ENCODE measurements at places on chromosomes 16 and 17. TPM values are rescaled to one million over a fixed set of nuclear protein-coding genes. Genes with fewer than 3 reads are reported as not detected.

KRTAP4-11 gene
- total RNA-seq, result not detected

POLR3E gene
- total RNA-seq, result 92.3 TPM

SLC47A1 gene
- 0.11 TPM for total RNA-seq

CTF1 gene
- 0.62 TPM for total RNA-seq

CNGB1 gene
- total RNA-seq, result not detected

GNGT2 gene
- total RNA-seq, result 8.1 TPM

TBC1D3 gene
- total RNA-seq, result 4.2 TPM

DNA sequence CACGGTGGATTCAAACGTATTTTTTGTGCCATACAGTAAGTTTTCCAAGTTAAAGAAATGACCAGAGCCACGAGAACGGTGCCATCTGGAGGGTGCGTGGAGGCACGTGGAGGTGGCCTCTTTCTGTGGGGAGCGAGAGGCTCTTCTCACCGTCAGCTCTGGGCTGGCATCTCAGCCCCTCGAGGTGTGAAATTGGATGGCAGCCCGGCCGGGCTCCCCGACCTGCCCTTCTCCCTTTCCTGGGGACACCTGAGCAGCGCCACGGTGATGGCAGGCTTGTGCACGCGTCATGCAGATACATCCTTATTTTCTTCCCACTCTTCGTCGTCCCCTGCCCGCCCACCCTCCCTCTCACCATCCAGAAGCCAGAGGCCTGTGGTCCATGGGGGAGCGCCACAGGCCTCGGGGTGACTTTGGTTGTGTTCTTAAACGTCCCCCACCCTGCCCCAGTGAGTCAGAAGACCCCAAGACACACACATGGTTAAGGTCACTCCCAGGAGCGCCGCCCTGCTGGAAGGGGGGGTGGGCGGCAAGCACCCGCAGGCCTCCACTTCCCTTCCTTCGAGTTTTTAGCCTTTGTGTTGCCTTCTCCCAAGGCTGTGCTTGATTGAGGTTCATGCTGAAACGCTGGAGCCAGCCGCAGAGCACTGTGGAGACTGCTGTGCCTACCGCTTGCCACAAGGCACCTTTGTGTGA, 109.4 kb downstream of the BANP start:
- peaks cover 56% of the 10 kb centered on the region for H3K36me3 ChIP-seq
- H3K4me3 ChIP-seq, result no peak overlapping the region
- no peak for DNase-seq
- H3K4me1 ChIP-seq, result no peaks in the 10 kb centered on the region

DNA sequence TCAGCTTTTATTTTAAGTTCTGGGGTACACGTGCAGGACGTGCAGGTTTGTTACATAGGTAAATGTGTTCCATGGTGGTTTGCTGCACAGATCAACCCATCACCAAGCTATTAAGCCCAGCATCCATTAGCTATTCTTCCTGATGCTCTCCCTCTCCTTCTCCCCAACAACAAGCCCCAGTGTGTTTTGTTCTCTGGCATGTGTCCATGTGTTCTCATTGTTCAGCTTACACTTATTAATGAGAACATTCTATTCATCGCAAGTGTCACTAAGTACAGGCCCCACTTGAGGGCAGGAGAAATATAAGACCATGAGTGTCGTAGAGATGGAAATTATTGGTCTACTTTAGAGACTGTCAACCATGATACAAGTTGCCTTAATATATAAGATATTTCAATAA, 615.1 kb downstream of the CDH8 start:
- no peaks in the 10 kb centered on the region for H3K4me1 ChIP-seq
- no peak overlapping the region for H3K4me3 ChIP-seq
- no peak overlapping the region for H3K27ac ChIP-seq
- no peaks in the 10 kb centered on the region for H3K36me3 ChIP-seq
- no peak for DNase-seq

GRCh38 chr17:20992987-20993862, 49.6 kb downstream of the USP22 start:
- H3K4me3 ChIP-seq, result no peak overlapping the region
- H3K36me3 ChIP-seq, result no peaks in the 10 kb centered on the region
- H3K27ac ChIP-seq, result no peak overlapping the region
- no peaks in the 10 kb centered on the region for H3K27me3 ChIP-seq
- DNase-seq, result peak; percentile 50

DNA sequence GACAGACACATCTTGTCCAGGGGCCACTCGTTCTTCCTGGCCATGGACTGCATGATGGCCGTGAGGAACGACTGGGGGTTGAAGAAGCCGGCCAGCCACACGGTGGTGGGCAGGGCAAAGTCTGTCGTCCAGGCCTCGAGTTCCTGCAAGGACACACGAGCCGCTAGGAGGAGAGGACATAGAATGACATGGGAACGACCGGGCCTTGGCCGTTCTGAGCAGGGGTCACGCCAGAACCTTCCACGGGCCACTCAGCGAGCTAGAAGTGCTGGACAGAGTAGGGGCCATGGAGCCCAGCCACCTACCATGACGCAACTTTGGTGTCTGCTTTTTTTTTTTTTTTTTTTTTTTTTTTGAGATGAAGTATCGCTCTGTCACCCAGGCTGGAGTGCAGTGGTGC, 47.0 kb downstream of the PGS1 start:
- H3K27me3 ChIP-seq, result no peaks in the 10 kb centered on the region
- H3K36me3 ChIP-seq, result peaks cover 83% of the 10 kb centered on the region
- no peak overlapping the region for H3K4me3 ChIP-seq
- H3K27ac ChIP-seq, result no peak overlapping the region
- no peak for DNase-seq

DNA sequence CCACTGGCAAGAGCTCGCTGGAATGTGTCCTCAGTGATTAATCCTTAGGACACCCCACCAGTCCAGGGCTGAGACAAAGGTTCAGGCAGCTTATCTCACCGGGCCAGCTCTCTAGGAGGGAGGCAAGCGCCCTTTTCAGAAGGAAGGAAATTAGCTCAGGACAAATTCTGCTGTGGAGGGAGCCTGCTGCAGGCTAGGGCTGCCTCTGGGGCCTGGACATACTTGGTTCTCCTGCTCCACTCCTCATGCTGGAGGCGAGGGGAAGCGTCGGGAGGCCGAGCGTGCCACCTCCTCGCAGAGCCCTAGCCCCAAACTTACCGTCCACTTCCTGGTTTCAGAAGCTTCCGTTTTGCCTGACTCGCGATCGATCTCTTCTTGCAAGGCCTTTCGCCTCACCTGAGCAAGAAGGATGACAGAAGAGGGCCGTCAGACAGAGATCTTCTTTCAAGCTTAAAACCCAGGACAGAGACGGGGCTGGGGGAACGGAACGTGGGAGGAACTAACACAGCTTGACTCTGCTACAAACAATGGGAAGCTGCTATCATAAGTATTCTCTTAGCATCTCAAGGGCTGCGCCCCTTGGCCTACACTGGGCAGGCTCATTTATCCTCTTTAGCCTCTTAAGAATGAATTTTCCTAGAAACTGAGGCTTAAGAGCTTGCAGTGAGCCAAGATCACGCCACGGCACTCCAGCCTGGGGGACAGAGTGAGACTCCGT, 7.7 kb downstream of the KNOP1 start:
- H3K27me3 ChIP-seq, result no peaks in the 10 kb centered on the region
- no peak overlapping the region for H3K4me3 ChIP-seq
- H3K27ac ChIP-seq, result no peak overlapping the region
- peaks cover 77% of the 10 kb centered on the region for H3K36me3 ChIP-seq
- no peak for DNase-seq
- peaks cover 4% of the 10 kb centered on the region for H3K4me1 ChIP-seq

- no peak for DNase-seq
- H3K27me3 ChIP-seq, result no peaks in the 10 kb centered on the region
- no peak overlapping the region for H3K27ac ChIP-seq
- H3K4me1 ChIP-seq, result no peaks in the 10 kb centered on the region
- H3K36me3 ChIP-seq, result no peaks in the 10 kb centered on the region
- no peak overlapping the region for H3K4me3 ChIP-seq
These were observed 975.3 kb upstream of the SOX9 start for GRCh38 chr17:71145486-71145885.

- H3K4me1 ChIP-seq, result no peaks in the 10 kb centered on the region
- no peaks in the 10 kb centered on the region for H3K36me3 ChIP-seq
- no peak overlapping the region for H3K4me3 ChIP-seq
- DNase-seq, result no peak
- no peak overlapping the region for H3K27ac ChIP-seq
These were observed 46.8 kb upstream of the DNAH9 start for GRCh38 chr17:11551442-11551841.

- peaks cover 28% of the 10 kb centered on the region for H3K4me1 ChIP-seq
- peaks cover 18% of the 10 kb centered on the region for H3K27me3 ChIP-seq
- H3K4me3 ChIP-seq, result no peak overlapping the region
- H3K27ac ChIP-seq, result no peak overlapping the region
These were observed 253.6 kb downstream of the C16orf95 start for GRCh38 chr16:87063543-87063942.

GRCh38 chr16:51898872-51899271, 648.1 kb downstream of the TOX3 start:
- no peaks in the 10 kb centered on the region for H3K27me3 ChIP-seq
- H3K27ac ChIP-seq, result no peak overlapping the region
- DNase-seq, result no peak
- no peaks in the 10 kb centered on the region for H3K4me1 ChIP-seq
- H3K4me3 ChIP-seq, result no peak overlapping the region

DNA sequence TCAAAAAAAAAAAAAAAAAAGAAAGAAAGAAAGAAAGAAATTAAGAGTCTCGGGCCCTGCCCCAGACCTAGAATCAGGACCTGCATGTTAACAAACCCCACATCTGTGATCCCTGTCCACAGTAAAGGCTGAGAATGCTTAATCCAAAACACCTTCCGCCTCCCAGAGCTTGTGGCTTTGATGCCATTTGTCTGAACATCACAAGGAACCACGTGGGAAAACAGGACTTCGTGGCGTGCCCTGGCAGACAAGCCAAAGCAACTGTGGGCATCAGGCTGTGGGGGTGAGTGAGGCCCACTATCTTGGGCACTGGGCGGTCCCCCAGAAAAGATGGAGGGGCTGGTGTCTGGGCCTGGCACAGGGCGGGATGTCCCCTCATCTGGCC, 173.4 kb upstream of the CIBAR2 start:
- H3K27me3 ChIP-seq, result peaks cover 1% of the 10 kb centered on the region
- no peak overlapping the region for H3K27ac ChIP-seq
- no peaks in the 10 kb centered on the region for H3K4me1 ChIP-seq
- no peaks in the 10 kb centered on the region for H3K36me3 ChIP-seq

DNA sequence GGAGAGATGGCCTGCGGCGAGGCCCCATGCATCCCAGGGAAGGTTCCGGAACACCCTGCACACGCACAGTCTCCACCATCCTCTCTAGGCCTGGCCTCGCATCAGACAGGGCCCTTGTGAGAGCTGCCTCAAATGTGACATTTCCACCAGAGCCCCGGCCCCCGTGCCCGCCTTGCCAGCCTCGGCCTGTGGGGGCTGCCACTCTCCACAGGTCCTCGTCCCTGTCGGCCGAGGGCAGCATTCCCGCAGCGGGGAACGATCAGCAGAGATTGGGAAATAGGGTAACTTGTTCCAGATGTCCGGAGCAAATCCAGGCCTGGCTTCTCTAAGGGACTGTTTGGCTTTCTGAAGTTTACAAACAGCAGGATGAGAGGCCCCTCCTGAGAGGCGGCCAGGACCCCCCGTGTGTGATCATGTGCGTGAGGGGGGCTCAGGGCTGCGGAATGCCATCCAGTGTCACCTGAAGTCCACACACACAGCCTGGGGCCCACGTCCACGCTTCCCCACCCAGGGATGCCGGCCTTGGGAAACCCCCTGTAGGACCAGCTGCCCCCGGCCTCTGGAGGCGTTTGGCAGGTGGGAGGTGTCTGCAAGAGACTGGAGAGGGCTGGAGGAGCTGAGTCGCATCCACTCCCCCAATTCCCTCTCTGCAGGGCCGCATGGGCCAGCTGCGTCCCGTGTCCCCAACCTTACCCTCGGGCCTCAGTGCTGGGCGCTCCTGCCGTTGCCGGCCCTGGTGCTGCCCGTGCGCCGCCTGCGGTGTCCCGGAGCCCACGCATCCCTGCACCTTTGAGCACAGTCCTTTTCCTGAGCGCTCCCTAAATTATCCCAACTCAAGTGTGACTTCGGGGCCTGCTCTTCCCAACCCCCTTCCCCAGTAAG, 70.4 kb downstream of the ZDHHC7 start:
- H3K4me3 ChIP-seq, result no peak overlapping the region
- H3K36me3 ChIP-seq, result no peaks in the 10 kb centered on the region
- H3K4me1 ChIP-seq, result no peaks in the 10 kb centered on the region
- no peak for DNase-seq

DNA sequence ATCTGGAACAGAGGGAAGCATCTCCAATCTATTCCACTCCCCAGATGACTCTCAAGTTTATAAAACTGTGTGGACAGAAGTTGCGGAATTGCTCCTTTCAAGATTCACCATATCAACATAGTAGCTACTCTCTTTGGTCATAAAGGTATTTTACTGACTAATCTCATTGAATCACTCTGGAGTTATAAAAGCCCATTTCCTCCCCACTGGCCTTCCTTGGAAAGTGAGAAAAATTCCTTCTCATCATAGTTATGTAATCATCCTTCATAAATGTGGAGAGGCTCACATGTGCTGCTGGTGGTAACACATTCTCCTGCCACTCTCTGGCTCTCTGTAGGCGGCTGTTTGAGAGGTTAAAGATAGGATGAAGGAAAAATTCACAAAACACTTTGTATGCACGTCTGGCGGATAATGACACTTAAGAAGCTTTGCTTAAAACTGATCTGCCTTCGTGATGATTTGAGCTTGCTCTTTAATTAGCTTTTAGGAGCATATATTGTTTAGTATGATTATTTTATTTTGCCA, 1034.0 kb upstream of the EEF2KMT start:
- no peaks in the 10 kb centered on the region for H3K36me3 ChIP-seq
- H3K27me3 ChIP-seq, result no peaks in the 10 kb centered on the region
- no peak for DNase-seq
- H3K4me3 ChIP-seq, result no peak overlapping the region
- H3K27ac ChIP-seq, result no peak overlapping the region

GRCh38 chr17:41975099-41976083, 8.8 kb downstream of the CNP start:
- no peak for DNase-seq
- H3K27ac ChIP-seq, result peak overlapping the region; percentile 7

DNA sequence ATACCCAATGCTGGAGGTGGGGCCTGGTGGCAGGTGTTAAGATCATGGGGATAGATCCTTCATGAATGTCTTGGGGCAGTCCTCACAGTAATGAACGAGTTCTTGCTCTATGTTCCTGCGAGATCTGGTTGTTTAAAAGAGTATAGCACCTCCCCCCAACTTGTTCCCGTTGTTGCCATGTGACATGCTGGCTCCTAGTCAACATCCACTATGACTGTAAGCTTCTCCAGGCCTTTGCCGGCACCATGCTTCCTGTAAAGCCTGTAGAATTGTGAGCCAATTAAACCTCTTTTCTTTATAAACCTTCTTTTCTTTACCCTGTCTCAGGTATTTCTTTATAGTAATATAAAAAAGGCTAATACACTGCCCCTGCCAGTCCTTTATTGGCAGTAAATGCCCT, 33.3 kb downstream of the RANBP10 start:
- peaks cover 2% of the 10 kb centered on the region for H3K4me1 ChIP-seq
- no peak for DNase-seq
- no peak overlapping the region for H3K27ac ChIP-seq
- H3K36me3 ChIP-seq, result peaks cover 36% of the 10 kb centered on the region
- no peaks in the 10 kb centered on the region for H3K27me3 ChIP-seq
- H3K4me3 ChIP-seq, result no peak overlapping the region

- H3K27ac ChIP-seq, result no peak overlapping the region
- H3K27me3 ChIP-seq, result no peaks in the 10 kb centered on the region
- no peak overlapping the region for H3K4me3 ChIP-seq
- DNase-seq, result no peak
- peaks cover 19% of the 10 kb centered on the region for H3K4me1 ChIP-seq
These were observed 10.6 kb downstream of the ATPAF2 start for GRCh38 chr17:18028114-18028951.

Data from activated B cell treated with CpG ODN at 0.5 μM for 24 hours (primary cell).